ENCODE measurements at places on chromosomes 2 and 18. TPM values are rescaled to one million over a fixed set of nuclear protein-coding genes. Genes with fewer than 3 reads are reported as not detected.

Gene VWA3B
- not detected for total RNA-seq

GRCh38 chr2:45789961-45790723, 138.7 kb downstream of the PRKCE start:
- no peak overlapping the region for H3K27ac ChIP-seq
- no peak for DNase-seq
- no peaks in the 10 kb centered on the region for H3K36me3 ChIP-seq
- H3K4me1 ChIP-seq, result peaks cover 3% of the 10 kb centered on the region
- H3K27me3 ChIP-seq, result no peaks in the 10 kb centered on the region
- no peak overlapping the region for H3K4me3 ChIP-seq

- peak overlapping the region; percentile 86 for H3K4me3 ChIP-seq
- H3K27me3 ChIP-seq, result no peaks in the 10 kb centered on the region
These were observed 1.5 kb downstream of the RHBDD1 start for GRCh38 chr2:226837334-226837733.

DNA sequence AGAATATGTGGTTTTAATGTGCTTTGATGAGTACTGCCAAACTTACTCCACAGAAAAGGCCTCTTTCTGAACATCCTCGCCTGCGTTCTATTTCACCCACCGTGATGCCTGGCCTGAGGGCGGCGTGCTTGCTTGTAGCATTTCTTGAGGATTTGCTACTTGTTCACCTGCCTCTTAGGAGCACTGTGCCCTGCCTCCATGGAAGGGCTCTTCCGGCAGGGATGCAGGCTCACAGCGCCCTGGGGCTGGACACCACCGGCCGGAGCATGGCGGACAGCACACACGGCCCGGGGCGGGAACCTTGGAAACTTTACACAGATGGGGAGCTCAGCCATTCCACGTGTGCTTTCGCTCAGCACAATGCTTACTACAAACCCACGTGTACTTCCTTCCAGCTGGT, 37.1 kb downstream of the ANO7 start:
- H3K36me3 ChIP-seq, result peaks cover 19% of the 10 kb centered on the region
- H3K27me3 ChIP-seq, result no peaks in the 10 kb centered on the region
- no peak overlapping the region for H3K27ac ChIP-seq
- peaks cover 9% of the 10 kb centered on the region for H3K4me1 ChIP-seq
- DNase-seq, result no peak

DNA sequence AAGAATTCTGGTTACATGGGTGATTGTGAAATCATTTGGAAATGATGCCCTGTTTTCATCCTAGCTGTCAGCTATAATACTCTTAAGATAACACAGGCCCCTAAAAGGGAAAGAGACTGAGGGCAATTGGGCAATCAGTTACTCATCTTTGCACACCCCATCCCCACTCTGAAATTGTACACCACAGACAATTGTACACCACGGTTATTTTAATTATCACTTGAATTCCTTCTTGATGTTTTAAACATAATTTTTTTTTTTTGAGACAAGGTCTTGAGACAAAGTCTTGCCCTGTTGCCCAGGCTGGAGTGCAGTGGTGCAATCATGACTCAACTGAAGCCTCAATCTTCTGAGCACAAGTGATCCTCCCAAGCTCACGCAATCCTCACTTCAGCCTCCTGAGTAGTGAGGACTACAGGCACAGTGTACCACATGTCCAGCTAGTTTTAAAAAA, 862.4 kb upstream of the ACVR2A start:
- no peaks in the 10 kb centered on the region for H3K4me1 ChIP-seq
- H3K27ac ChIP-seq, result no peak overlapping the region
- H3K36me3 ChIP-seq, result no peaks in the 10 kb centered on the region
- no peak for DNase-seq
- no peaks in the 10 kb centered on the region for H3K27me3 ChIP-seq
- no peak overlapping the region for H3K4me3 ChIP-seq

GRCh38 chr2:211132046-211132445, 575.6 kb downstream of the CPS1 start:
- no peak for DNase-seq
- H3K4me3 ChIP-seq, result no peak overlapping the region
- no peaks in the 10 kb centered on the region for H3K27me3 ChIP-seq
- no peaks in the 10 kb centered on the region for H3K4me1 ChIP-seq
- H3K27ac ChIP-seq, result no peak overlapping the region

- H3K36me3 ChIP-seq, result no peaks in the 10 kb centered on the region
- DNase-seq, result no peak
- H3K4me3 ChIP-seq, result no peak overlapping the region
- peaks cover 29% of the 10 kb centered on the region for H3K27me3 ChIP-seq
These were observed 87.7 kb downstream of the TMEM18 start for GRCh38 chr2:589281-590130.

Data from activated CD8-positive, alpha-beta memory T cell treated with anti-CD3 and anti-CD28 coated beads, Interleukin-2, amount 10 ng/mL, durations not matched to agents 7 days and 5 days (primary cell).